Activated CD4-positive, alpha-beta memory T cell treated with anti-CD3 and anti-CD28 coated beads, Interleukin-2, amount 10 ng/mL, durations not matched to agents 7 days and 5 days (primary cell): ENCODE measurements at places on chromosomes 2 and 18. TPM values are rescaled to one million over a fixed set of nuclear protein-coding genes. Genes with fewer than 3 reads are reported as not detected.

Gene RNF152
- not detected for total RNA-seq

Gene LOXHD1
- total RNA-seq = not detected

Gene FNDC4
- total RNA-seq = not detected

Gene UGT1A10
- not detected for total RNA-seq

- DNase-seq = no peak
These were observed 62.0 kb downstream of the GPR39 start for GRCh38 chr2:132478461-132479105.

GRCh38 chr2:196166876-196167275, 4.5 kb downstream of the STK17B start:
- no peak for DNase-seq

GRCh38 chr2:101617796-101618195, 79.7 kb upstream of the MAP4K4 start:
- DNase-seq = no peak
